Stimulated activated CD4-positive, alpha-beta T cell treated with anti-CD3 and anti-CD28 coated beads, Interleukin-4, amount 100 ng/mL, for 1 hour (primary cell): ENCODE measurements at places on chromosomes 6 and 20.

DNA sequence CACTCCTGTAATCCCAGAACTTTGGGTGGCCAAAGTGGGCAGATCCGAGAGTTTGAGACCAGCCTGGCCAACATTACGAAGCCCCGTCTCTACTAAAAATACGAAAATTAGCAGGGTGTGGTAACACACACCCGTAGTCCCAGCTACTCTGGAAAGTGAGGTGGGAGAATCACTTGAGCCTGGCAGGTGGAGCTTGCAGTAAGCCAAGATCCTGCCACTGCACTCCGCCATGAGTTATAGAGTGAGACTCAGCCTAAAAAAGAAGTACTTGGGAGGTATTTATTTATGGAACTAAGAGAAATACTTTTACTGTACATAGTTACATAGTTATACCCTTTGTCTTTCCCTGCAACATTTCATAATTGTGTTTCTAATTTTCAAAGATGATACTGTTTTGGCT is 67.8 kb downstream of the SMAP1 start:
- no peak for DNase-seq

- DNase-seq, result no peak
These were observed at the start of gene CPXM1 for GRCh38 chr20:2800521-2801285. TSS of gene CPXM1 (minus strand) at chr20:2800627. CDS start at chr20:2800572, 55 bp downstream.

DNA sequence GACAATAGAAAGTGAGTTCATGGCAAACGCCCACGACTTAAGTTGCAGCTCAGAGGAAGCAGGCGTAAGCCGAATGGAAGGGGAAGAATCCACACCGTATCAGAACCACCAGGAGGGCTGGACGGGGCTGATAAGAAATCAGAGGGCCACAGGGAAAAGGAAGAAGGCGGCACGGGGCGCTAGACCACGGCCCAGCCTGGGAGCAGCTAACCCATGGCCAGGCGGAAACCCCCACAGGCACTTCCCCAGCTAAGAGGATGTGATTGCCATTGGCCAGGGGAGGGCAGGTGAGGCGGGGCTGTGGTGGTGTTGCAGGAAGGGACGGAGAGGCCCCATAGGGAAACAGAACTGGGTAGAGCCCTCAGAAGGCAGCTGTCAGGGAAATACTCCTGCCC is 174.0 kb upstream of the AFDN start:
- no peak for DNase-seq

DNA sequence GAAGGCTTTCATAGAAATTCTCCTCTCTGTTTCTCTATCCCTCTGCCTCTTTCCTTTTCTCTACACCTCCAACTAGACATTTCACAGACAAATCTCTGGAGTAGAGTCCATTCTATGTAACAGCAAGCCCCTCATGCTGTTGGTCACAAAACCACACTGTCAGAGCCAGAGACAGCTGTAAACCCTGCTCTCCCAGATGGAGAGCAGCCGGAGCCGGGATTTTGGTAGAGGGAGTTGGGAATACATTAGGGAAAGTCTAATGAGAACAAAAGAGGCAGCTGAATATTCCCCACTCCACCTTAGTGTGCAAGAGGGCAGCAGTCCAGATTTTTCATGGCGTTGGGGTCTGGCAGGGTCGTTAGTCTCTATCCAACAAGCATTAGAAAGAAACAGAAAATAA is 68.3 kb upstream of the EDN1 start:
- no peak for DNase-seq

DNA sequence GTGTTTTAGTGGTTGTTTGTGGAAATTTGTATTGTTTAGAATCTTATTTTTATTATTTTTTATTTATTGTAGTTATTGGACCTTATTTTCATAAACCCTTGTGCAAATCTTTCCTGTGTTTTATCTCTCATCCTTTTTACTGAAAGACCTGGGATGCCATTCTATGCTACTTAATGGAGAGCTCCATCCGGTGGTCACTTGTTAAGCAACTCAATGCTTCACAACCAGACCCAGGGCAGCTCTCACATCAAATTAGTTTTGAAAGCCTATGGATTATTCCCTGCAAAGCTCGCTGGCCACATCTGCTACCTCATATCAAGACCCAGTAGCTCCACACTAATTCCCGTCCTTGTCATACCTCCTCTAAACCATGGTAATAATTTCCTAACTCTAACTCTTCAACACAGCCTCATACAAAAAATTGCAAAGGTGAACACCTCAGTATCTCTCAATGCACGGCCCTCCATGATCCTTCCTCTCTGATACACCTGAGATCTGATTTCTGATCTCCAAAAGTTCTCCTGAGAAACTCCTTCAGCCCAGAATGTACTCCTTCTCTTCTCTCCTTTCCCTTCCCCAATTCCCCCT is 296.6 kb upstream of the MANEA start:
- no peak for DNase-seq

DNA sequence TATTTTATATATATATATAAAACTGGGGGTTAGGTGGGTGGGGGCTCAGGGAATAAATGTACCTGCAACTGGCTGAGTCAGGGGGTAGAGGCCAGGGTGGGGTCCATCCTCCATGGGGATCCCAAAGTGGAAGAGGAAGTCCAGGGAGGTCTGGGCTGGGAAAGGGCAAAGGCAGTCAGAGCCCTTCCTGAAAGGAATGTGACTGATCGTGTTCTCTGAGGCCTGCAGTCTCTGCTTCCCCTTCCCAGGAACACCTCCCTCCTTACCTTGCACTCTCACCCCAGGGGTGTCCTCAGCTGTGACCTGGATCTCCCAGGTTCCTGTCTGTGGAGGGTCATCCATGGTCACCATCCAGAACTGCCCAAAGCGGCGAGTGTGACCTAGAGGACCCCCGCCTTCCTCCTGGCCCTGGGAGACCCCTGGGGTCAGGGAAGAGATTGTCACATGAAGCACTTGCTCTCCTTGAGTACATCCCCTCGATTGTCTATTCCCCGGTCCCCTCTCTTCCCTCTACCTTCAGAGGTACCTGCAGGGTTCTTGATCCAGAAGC is 4.7 kb downstream of the SAPCD1 start:
- DNase-seq, result no peak

- DNase-seq, result no peak
These were observed 12.2 kb downstream of the TTLL2 start for GRCh38 chr6:167336844-167337630.

DNA sequence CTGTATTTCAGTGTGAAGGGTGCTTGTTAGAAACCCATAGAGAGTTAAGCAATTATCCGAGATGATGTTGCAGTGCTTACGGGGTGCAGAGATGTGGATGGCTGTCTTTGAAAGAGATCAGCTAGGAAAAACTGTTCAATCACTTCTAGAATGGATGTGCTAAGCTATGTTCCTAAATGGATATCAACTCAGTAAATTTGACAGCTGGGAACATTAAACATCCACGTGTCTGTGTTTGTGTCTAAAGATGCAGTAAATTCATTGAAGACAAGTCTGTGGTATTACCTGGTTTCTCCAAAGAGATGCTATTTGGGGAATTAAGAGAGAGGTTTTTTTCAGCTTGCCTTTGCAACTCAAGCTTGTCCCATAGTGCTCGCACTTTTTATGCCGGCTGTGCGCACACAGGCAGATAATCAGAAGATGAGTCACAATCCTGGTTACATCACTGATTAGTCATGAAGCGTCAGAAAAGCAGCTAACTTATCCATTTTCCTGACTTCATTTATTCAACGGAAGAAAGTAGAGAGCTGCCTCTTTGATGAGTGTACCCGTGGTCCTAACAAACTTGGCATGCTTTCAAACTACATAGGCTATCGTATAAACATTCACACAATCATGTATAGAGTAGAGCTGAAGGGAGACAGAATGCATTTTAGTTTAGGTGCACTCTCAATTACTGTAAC is 691.7 kb upstream of the SLC35B3 start:
- DNase-seq, result no peak

DNA sequence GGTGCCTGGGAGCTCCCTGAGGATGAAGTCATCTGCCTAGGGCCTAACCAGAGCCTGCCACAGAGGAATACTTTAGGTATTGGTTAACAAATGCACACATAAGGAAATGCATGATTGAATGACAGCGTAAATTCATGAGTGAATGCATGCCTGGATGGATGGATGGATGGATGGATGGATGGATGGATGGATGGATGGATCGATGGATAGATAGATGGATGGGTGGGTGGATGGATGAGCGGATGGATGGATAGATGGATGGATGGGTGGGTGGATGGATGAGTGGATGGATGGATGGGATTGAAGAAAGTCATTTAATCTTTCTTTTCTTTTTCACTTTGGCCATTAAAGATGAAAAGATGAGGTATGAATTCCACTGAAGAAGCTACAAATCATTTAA is 111.9 kb upstream of the SIRPG start:
- DNase-seq, result no peak

DNA sequence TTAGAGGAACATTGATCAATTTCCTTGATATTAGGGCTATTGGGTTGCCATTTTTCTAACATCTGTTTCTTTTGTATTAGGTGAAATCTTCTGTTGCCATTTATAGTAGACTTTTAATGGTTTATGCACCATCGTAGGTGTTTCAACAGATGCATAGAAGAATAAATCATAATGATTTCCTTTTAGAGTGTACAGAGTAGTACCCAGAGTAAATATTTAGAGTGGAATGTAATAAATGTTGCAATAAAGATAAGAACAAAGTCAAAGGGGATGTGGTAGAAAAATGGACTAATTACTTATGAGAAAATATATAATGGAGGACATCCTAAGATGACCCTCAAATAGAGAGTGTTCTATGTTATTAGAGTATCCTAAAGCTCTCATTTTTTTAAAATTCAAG is 643.0 kb upstream of the CITED2 start:
- DNase-seq, result no peak

- no peak for DNase-seq
These were observed 42.4 kb downstream of the POPDC3 start for GRCh38 chr6:105137388-105137787.

DNA sequence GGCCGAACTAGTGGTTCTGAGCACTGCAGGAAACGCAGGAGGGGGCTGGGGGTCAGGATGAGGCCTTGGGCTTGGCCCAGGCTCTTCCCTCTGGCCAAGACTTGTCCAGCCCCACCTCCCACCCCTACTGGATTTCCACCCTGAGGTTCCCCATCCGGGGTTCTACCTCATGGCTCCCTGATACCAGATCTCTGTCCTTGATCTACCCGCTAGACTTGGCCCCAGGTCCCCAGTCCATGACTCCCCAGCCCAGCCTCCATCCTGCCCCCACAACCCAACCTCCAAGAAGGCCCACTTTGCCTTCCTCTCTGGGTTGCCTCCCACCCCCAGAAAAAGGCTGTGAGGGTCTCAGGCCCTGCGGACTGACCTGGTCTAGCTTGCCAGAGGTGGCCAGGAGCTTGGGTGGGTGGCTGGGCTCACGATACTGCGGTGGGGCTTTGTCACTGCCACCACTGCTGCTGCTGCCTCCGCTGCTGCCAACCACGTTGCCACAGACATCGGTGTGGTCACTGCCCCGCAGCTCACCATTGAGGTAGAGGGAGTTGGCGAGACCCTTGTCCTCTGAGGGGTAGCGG is 6.8 kb upstream of the FASTKD5 start:
- DNase-seq, result no peak

- DNase-seq, result peak; percentile 57
These were observed 65.8 kb downstream of the ADTRP start for GRCh38 chr6:11712760-11713159.

DNA sequence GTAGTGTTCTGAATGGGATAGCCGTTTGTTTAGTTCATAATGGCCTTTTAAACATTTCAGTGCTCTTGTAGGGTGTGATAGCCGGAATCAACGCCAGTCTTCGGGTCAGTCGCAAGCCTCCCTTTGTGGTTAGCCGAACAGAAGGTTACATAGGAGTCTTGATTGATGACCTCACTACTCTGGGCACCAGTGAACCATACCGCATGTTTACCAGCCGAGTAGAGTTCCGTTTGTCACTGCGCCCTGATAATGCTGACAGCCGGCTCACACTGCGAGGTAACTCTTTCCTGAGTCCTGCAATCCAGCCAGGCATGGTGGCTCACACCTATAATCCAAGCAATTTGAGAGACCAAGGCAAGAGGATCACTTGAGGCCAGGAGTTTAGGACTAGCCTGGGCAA is 20.4 kb downstream of the MTO1 start:
- DNase-seq, result no peak

- no peak for DNase-seq
These were observed 68.9 kb downstream of the MTHFD1L start for GRCh38 chr6:150934380-150934779.

DNA sequence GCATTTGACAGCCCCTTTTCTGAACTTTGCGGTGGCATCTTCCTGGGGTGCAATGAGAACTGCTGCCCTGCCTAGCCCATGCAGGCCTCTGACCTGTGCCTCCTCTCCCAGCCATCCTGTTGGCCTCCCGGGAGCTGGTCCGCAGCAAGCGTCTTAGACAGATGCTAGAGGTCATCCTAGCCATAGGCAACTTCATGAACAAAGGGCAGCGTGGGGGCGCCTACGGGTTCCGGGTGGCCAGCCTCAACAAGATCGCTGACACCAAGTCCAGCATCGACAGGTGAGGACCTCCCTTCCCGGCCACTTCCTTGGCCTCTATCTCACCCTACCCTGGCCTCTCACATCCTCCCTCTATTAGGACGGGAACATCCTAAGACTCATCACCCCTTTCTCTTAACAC is 37.6 kb downstream of the MOCS1 start:
- DNase-seq, result no peak
